ENCODE measurements at places on chromosomes 2 and 18.

GRCh38 chr18:36798738-36799473, 29.9 kb downstream of the TPGS2 start:
- DNase-seq: no peak

- no peak for DNase-seq
Observed at GRCh38 chr2:205372141-205372540, 310.2 kb upstream of the NRP2 start.

DNA sequence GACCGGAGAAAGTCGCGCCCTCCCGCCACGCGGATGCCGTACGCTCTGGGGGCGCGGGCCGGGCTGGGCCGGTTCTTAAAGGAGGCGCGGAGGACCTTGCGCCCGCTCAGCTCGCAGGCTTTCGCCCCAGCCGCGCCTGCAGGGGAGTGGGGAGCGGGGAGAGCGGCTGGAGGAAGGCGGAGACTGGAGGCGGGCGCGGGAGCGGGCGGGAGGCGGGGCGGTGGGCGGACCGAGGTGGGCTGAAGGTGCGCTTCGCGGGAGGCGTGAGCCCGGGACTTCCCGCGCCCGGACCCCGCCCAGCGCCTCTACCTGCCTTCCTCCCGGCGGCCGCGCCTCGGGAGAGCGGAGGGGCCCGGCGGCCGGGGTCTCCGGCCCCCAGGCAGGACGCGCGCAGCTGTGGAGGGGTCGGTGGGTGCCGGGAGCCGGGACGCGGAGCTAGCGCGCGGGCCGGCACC, at the start of gene ADRA2B:
TSS of gene ADRA2B (minus strand) at position 148 of the 455 bp plus-strand sequence. CDS start 422 bp downstream, outside the sequence.
- DNase-seq: peak; percentile 34

DNA sequence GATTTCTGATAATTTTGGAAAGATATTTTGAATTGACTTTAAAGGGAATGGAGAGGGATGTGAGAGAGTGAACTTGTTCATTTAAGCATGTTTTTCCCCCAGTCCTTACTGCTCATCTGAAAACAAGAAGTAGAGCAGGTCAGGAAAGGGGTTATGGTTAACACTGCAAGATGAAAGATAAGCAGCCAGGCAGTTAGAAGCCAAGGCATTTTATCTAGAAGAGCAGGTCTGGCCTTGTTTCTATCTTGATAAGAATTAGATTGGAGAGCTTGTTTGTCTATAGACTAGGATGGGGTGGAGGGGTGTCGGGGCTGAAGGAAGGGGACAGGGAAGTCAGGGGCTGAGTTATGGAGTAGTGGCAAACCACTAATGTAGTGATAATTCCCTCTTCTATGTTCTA, 171.6 kb downstream of the IKZF2 start:
- DNase-seq: no peak

DNA sequence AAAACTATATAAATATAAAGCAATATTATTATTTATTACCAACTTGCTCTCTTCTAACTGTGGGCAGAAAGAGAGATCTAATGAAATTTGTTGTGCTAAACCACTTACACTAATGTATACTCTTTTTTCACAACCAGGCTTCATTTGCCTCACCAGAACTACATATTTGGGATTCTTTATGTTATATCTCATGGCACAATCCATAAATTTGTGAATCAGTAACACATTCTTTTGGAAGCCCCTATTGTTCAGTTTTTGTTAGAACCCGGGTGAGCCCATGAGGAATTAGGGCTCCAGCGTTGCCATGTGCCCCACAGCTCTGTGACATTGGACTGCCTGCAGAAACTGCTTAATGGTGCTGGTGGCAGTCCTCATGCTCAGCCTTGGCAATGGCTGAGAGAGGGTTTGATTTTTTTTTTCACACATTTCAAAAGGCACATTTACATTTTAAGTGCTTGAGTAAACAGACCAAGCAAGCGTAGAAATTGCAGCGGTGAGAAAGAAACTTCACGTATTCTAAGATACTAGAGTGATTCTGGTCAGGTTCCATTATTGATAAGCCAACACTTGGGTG, 15.3 kb downstream of the VIT start:
- no peak for DNase-seq

DNA sequence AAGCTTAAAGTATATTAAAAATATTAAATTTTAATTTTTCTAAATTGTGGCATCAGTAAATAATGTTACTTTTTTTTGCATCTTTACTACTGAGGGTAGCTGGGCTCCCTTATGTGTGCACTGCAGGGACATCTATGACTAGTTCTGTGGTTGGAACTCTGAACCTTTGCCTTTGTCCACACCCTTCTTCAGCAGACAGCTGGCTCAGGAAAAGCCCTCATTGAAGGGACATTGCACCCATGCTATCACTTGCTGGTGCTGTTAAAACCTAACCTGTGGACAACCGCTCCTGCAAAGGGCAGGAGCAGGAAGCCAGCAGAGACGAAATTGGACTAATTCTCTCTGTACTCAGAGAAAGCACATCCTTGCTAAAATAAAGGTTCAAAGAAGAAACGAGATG, 30.1 kb downstream of the MOCOS start:
- DNase-seq: no peak

GRCh38 chr2:154623819-154624218, 74.7 kb upstream of the KCNJ3 start:
- DNase-seq: peak; percentile 88

DNA sequence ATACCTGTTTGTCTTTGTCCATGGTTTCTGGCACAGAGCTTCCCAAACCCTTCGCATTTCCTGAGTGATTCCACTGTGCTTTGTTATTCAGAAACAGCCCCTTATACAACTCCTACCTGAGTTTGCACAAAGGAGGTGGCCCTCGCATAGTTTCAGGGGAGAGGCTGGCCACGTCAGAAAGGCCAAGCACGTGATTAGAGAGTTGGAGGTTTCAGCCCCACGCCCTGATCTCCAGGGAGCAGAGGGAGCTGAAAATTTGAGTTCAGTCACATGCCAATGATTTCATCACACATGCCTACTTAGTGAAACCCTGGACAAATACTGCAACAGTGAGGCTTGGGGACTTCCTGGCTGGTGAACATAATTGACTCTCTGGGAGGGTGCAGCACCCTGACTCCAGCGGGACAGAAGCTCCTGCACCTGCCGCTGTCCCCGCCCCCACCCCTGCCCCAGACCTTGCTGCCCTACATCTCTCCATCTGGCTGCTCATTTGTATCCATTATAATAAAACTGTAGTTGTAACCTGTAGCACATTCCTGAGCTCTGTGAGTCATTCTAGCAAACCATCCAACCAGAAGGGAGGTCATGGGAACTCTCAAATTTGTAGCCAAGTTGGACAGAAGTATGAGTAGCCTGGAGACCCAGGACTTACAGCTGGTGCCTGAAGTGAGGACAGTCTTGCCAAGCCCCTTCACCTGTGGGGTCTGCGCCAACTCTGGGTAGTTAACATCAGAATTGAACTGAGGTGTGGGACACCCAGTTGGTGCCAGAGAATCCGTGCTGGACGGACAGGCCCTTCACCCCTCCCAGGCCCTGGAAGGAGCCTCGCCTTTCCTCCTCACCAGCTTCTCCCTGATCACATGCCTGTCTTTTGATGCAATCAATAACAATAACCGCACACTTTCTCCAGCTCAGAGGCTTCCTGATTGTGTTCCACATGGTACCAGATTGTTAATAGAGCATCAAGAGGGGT, 224.3 kb downstream of the ANAPC1 start:
- no peak for DNase-seq

GRCh38 chr2:217735899-217736298, 266.9 kb downstream of the TNS1 start:
- DNase-seq: no peak

DNA sequence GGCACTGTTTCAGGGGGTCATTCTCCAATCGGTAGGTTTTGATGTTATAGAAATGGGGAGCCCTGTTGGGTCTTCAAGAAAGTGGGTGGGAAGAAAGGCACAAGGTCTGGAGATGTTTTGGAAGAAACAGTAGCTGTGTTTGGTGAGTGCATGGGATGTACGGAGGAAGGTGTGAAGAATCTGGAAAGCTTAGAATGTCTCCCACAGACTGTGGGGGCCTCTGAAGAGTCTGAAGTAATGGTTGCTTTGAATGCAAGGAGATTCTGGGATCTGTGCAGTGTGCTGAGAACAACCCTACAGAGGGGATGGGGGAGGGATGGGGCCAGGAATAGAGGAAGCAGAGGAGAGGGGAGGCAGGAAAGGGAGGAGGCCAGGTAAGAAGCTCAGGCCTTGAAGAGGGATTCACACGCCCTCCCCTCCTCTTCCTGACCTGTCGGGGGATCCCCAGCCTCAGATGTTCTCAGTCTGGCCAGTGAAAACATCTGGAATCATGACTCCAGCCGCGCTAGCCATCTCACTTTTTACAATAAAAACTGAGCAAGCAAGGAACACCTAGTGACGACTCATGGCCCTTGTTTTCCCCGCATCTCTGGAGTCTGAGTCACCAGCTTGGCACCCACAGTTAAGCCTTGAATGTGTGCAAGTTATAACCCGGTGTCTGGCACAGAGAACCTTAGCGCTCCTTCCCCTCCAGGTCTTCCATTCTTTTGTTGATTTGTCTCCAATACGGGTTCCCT, 74.2 kb downstream of the SH3BP4 start:
- DNase-seq: no peak

DNA sequence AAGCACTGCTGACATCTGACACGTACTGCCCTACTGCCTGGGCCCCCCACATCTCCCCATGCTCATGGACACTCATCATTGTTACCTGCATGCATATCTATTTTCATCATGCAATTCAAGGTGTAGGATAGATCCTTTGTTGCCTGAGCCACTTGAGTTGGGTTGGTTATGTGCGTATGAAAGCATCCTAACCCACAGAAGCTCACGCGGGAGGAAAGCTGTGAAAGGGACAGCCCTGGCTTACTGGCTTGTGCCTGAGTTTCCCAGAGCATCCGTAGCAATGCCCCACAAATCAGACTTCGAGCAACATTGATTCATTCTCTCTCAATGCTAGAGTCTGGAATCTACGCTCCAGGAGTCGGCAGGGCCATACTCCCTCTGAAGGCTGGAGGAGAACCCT, 285.5 kb downstream of the PHLPP1 start:
- no peak for DNase-seq

GRCh38 chr2:38754506-38754905, 3.3 kb upstream of the SRSF7 start:
- DNase-seq: no peak

- peak; percentile 26 for DNase-seq
Observed at GRCh38 chr2:232327105-232328031, 51.2 kb upstream of the ALPP start.

DNA sequence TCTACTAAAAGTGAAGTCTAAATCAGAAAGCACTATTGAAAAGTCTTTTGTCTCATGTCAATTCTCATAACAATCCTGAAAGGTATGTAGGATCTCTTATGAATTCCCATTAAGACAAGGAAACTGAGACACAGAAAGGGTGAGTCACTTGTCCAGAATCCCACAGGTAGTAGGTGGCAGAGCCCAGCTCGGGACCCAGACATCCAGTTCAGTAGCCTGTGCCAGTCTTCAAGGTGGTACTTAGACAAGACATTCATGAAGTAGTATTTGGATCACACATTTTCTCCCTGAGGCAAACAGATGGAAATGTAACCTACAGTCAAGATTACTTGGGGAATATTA, 14.8 kb upstream of the PARD3B start:
- DNase-seq: no peak

DNA sequence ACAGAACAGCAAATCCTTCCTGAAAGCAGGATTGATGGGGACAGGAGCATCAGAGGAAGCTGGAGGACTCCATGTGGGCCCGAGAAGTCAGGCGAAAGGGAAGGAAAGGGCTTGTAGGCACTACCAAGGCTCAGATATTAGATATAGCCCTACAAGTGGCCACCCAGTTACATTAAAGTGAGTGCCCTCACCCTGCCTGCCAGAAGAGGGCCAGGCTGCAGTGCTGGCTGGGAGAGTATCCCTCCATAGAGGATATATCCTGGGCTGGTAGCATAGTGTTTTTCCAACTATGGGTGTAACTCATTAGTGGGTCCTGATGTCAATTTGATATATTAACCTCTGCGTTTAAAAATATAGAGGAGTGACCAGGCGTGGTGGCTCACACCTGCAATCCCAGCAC, 285.2 kb downstream of the MYCN start:
- DNase-seq: no peak

DNA sequence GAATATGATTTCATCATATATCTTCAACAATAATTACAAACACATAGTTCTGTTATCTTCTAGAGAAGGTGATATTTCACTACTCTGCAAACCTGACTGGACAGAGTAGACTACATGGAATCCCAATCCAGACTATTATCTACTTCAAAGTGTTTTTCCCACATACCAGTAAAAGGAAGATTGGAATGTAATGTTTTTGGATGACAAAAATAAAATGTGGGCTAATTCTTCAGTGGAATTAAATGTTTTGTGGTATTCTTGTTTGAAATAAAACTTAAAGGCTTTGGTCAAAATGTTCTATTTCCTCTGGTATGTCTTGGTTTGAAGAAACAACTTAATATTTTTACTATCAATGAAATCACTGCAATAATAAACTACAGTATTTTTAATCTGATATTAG, 22.1 kb downstream of the COL5A2 start:
- no peak for DNase-seq

- no peak for DNase-seq
Observed at GRCh38 chr18:41936471-41937134, 18.4 kb upstream of the PIK3C3 start.

DNA sequence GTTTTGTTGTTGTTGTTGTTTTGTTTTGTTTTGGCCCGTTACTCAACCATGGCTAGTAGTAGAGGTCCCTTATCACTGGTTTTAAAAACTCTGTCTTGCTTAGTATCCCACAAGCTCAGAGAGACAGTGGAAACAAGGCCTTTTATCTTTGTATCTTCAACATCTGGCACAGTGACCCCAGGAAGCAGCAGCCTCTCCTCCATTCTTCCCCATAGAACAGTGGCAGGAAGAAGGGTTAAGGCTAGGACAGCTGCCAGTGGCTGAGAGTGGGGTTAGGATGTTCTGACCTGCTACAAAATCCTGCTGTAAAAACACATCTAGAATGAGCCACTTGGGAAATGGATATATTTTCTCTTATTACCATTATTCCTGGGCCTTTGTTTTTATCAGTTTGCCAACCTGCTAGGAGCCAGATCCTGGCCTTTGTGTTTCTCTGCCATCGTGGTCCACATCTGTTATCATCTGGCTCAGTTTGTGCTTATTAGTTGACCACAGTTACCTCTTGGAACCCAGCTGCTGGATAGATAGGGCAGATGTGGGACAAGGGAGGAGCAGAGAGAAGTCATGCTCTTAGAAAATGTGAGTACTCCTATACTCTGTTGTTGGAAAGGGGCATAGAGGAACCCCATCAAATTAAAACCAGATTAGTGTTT, 246.8 kb downstream of the AGPS start:
- DNase-seq: no peak

GRCh38 chr2:200399046-200399445, 92.6 kb downstream of the SPATS2L start:
- DNase-seq: no peak

Data from brain (organoid and tissue), 16 donors.